Camera-type eye (tissue), 1 donor: ENCODE measurements at places on chromosomes 5 and 9. TPM values are rescaled to one million over a fixed set of nuclear protein-coding genes. Genes with fewer than 3 reads are reported as not detected.

DOCK2 gene
- 7.8 TPM for total RNA-seq

HTR4 gene
- total RNA-seq: 0.27 TPM

TMEFF1 gene
- 29.2 TPM for total RNA-seq

GCNT4 gene
- total RNA-seq: 0.71 TPM

CXXC5 gene
- 156 TPM for total RNA-seq

FLT4 gene
- 15.1 TPM for total RNA-seq

NUTM2F gene
- total RNA-seq: not detected

PRRX2 gene
- 7.9 TPM for total RNA-seq

SOX30 gene
- 0.16 TPM for total RNA-seq

SLC36A3 gene
- total RNA-seq: not detected

ALDOB gene
- 0.33 TPM for total RNA-seq

TNFSF8 gene
- total RNA-seq: 0.16 TPM

NUDCD2 gene
- 18.2 TPM for total RNA-seq

LRRC70 gene
- total RNA-seq: 13.7 TPM

SLC46A2 gene
- total RNA-seq: not detected

NR4A3 gene
- 5.1 TPM for total RNA-seq

MAPKAP1 gene
- total RNA-seq: 65.3 TPM

MED27 gene
- 17.1 TPM for total RNA-seq

SLC25A48 gene
- total RNA-seq: 3.7 TPM

BARHL1 gene
- total RNA-seq: not detected

C5orf52 gene
- not detected for total RNA-seq
